ENCODE measurements at places on chromosomes 12 and 14.

DNA sequence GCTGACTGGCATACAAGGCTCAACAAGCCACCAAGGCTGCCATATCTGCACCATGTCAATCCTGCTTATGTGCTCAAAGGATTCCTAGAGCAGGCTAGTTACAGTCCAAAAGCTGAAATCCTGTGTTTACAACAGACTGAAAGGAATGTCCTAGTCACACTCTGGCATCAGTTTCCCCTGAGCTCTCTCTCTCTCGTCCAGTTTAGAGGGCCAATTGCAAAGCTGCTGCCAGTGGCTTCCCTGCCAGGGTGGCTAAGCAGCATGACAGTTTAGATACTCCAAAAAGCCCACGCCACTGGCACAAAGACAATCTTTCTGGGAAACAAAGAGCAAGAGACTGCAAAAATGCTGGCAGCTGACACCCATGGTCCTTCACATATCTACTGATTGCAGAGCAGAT lies 392.1 kb downstream of the RPS29 start:
- peak; percentile 47 for DNase-seq

DNA sequence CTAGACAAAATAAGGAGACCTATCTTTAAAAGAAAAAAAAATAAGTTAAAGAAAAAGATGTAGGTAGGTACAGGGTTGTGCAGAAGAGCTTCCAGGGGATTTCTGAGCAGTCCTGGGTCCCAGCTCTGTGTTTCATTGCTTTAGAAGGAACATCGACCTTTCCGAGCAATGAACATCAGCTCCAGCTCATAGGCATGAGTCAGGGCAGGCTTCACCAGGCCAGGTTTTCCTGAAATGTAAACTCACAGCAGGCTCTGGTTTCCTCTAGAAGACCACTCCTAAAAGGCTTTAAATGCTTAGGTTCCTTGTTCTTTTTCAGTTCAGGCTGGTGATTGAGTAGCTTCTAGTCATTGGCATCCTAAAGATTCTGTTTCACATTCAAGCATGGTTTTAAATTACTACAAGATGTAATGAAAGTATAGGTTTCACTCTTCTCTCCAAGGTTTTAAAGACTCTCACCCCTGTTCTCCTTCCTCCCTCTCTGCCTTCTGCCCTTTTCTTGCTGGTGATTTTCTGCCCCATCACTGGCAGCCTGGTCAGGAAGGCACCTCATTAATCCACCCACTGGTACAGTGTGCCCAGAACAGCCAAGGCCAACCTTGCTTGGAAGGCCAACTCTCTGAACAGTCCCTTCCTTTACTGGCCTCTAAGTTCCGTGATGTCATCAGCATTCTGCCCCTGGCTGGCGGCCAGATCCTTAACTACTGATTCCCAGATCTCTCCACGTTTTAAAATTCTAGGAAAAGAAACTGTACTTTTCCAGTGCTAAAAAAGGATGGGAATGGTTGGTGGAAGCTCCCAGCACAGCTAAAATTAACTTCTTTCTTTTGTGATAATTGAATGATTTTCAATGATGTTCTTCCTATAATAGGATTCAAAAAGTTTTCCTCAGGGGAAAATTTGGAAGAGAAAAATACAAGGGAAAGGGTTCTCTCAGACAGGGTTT lies 109.4 kb upstream of the HIF1A start:
- peak; percentile 42 for DNase-seq

DNA sequence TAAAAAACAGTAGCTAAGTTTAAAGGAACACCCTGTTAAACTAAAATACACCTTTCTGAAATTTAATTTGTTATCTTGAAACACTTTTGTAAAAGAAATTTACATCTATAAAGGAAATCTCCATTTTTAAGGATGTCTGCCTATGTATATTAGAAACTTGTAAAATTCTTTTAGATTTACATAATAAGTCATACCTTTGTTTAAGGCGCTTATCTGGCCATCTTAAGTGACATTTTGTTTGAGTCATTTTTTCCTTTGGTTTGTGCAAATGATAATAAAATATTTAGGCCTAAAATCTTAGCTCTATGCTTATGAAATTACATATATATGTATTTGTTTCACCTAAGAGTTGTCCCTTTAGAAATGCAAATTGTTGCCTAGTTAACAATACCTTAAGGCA lies 1193.4 kb downstream of the FSCB start:
- DNase-seq, result no peak

DNA sequence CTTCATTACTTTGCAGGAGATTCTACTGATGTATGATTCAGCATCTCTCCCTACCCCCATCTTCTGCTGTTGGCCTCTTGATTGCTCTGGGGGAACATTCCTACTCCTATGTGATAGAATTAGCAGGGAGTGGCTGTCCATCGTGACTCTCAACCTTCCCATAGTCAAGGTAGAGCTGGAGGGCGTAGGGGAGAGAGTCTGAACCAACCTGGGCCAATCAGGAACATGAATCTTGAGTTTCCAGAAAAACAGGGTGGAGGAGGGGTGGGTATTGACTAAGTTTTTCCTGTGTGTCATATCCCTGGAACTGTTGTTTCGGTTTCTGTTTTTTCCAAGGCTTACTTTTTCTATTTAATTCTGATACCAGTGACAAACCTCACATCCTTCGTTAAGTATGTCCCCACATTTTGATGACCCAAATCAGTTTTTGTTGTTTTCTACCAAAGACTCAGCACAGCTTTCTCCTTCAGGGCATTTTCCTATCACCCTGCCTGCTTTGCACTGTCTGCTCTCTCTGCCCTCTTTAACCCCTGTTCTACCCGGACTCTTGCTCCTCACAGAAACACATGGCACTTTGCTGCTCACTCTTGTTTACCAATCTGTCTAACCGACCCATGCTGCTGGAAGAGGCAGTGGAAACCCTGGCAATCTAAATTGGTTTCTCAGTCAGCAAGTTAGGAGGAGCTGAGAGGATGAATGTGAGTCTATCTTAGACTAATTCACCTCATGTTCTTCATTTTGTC lies 1428.3 kb downstream of the AACS start:
- no peak for DNase-seq

- no peak for DNase-seq
These were observed 10.6 kb upstream of the PHLDA1 start for GRCh38 chr12:76042147-76042546.

DNA sequence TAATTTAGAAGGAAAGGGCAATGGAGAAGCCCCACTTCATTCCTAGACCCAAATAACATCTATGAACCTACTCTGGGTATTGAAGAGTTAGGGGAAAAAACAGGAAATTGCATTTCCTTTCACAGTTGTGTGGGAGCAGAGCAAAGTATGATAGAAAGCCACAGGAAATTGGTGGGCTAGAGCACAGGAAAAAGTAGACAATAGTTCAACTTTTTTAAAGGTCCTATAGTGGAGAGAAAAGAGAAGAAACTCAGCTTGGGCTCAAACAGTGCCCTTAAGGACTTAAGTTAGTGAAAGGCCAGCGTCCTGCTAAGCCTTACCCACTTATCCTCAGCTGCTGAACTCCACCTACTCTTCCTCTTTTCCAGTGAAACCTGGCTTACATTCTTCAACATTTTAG lies 258.1 kb downstream of the DPY19L2 start:
- DNase-seq, result no peak

DNA sequence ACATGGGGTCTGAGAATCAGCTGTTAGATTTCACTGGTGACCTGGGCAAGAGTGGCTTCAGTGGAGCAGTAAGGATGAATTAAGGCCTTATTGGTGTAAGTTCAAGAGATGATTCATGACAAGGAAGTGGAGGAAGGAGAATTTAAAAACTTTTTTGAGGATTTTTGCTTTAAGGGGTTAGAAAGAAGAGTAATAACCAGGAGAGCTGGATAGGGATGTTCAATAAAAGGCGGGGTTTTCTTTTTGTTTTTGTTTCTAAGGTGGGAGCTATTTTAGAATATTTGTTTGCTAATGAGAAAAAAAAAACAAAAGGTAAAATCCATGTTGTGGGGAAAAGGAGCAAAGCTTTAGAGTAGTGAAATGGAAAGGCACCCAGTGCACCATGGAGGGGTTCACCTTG lies 15.2 kb upstream of the TUBA1B start:
- DNase-seq, result no peak

GRCh38 chr12:16828891-16829290 lies 222.9 kb upstream of the LMO3 start:
- DNase-seq, result no peak

DNA sequence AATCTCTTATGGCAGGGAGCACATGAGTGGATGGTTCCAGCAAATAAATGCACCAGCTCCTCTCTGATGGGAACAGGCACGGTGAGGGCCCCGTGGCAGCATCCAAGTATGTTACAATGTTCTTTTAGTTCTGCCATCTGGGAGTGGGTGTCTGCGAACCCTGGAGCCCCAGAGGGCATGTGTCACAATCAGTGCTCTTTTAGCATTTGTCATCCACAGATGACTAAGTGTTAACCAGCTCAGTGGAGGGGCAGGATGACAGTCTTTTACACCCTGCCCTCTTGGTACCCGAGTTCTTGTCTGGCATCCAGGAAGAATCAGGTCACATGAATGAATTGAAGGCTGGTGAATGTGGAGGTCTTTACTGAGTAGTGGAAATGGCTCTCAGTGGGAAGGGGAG lies 560.4 kb upstream of the FLRT2 start:
- no peak for DNase-seq

- no peak for DNase-seq
These were observed 128.8 kb downstream of the VRK1 start for GRCh38 chr14:96926001-96926400.

- DNase-seq, result peak; percentile 69
These were observed 5.0 kb downstream of the LPAR5 start for GRCh38 chr12:6630736-6631135.

DNA sequence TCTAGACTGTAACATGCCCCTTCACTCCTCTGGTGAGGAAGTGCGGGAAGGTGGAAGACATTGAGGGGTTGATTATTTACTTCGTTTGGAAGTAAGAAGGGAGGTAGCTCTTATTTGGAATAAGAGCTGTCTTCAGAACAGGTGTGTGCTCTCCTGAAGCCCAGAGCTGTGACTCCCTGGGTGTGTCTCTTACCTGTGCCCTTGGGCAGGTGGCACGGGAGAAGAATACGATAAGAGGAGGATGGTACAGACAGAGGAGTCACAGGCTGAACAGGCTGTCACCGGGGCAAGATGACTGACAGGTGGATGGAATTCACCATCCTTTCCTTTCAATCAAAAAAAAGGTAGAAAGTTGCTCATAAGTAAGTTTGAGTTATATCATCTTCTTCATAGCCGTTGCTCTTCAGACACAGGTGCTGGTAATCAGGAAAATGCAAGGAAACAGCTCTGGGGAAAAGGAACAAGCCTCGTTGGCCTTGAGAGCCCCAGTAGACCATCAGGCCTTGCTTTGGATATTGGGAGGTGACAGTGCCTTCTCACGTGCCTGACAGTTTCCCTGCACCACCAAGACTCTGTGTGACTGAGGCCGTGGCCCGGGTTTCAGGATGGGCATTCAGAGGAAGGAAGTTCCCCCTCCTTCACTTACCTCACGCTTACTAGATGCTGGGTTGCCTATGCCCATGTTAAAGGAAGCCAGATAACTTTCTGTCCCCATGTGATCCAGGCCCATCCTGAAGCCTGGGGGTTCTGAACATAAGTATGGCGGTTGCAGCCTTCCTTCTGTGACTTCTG lies 120.4 kb downstream of the ETV6 start:
- DNase-seq, result no peak

- no peak for DNase-seq
These were observed 47.7 kb upstream of the IGF1 start for GRCh38 chr12:102528111-102528510.

- no peak for DNase-seq
These were observed 41.2 kb downstream of the DGLUCY start for GRCh38 chr14:91154851-91155625.

GRCh38 chr12:74644681-74645080 lies 107.0 kb downstream of the ATXN7L3B start:
- DNase-seq, result no peak

DNA sequence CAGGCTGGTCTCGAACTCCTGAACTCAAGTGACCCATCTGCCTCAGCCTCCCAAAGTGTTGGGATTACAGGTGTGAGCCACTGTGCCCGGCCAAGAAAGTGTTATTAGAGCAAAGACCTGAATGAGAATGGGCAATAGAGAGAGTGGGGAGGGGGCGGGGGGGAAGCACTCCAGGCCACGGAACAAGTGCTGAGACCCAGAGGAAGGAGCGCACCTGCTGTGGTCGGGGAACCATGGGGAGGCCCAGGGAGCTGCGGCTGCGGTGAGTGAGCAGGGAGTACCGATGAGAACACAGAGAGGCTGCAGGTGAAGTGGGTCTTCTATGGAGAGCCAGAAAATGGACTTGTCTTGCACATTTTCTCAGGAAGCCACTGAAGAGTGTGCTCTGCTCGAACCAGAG lies 10.8 kb downstream of the SMIM41 start:
- DNase-seq, result no peak

DNA sequence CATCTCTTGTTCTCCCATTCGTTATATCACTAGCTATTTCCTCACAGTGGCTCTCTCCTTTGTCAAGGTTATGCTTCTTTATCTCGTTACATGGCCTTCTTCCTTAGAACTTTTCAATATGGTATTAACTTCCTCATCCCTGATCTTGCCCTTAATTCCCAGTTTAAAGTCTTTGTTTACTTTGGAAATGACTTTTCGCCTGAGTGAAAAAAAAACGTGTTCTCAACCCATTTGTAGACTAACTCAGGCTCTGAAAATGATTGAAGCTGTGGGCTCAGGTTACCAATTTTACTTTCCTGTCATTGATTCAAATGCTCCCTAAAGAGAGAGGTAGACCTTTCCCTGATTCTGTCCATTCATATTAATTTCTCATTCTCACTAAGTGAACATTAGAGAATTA lies 135.2 kb downstream of the NUBPL start:
- no peak for DNase-seq

GRCh38 chr12:64544371-64545080 lies 65.8 kb upstream of the RASSF3 start:
- DNase-seq, result no peak

- no peak for DNase-seq
These were observed 43.0 kb upstream of the GNPNAT1 start for GRCh38 chr14:52834440-52834842.

DNA sequence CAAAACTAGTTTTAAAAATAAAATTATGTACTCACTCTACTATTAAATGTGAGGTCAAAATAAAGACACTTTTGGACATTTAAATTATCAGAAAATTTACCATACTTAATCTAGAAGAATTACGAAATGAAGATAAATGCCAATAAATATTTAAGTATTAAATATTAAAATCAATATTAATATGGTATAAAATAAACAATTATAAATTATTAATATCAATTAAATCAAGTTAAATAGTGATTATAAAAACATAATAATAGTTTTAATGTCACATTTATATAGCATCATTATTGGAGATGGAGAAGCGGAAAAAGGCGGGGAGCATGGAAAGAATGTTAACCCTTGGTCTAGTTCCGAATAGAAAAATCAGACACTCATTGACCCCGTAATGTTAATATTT lies 224.3 kb upstream of the MDGA2 start:
- no peak for DNase-seq

GRCh38 chr12:91023326-91024004 lies 18.7 kb upstream of the EPYC start:
- no peak for DNase-seq

Data from dorsolateral prefrontal cortex (tissue), 122 donors.